Right atrium auricular region (tissue), 2 donors: ENCODE measurements at places on chromosomes 2 and 18. TPM values are rescaled to one million over a fixed set of nuclear protein-coding genes. Genes with fewer than 3 reads are reported as not detected.

Gene ANKRD30BL
- not detected for total RNA-seq

Gene ASB18
- 7.6 TPM for total RNA-seq

Gene RGPD3
- total RNA-seq = 0.43 TPM

Gene TUBA3D
- total RNA-seq = 13.0 TPM

Gene UCN
- 2.6 TPM for total RNA-seq

Gene HOXD13
- not detected for total RNA-seq

- no peak for DNase-seq
These were observed 45.4 kb downstream of the LIMS1 start for GRCh38 chr2:108579623-108580022.

DNA sequence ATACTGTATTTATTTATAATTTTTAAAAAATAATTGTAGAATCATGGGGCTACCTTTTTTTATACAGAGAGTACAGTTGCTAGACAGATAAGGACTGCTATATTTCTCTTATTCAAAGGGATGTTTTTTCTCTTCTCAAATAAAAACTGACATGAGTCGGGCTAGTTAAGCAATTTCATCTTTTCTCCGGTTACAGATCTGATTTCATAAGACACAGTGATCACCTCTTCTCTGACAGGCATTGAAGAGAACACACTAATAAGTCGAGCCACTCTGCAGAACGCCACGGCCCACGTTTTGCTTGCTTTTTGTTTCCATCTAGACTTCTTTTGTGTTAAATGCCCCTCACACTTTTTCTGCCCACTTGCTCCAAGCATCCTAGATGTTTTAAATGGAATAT, 85.4 kb downstream of the HNRNPLL start:
- no peak for DNase-seq

DNA sequence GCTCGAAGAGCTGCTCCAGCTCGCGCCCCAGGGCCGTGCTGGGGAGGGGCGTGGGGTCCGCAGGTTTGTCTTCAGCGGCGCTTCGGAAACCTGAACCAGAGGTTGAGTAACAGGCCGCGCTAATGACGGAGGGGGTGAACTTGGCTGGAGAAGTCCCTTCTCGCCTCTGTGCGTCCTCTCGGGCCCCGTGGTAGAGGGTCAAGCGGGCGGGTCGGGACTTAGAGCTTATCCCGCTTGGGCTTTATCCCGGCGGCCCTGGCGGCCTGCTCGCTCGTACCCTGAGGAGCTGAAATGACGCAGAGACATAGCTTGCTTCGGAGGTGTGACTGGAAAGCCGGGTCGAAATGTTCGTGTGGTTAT, 479 bp downstream of the RNMT start:
- DNase-seq = peak; percentile 72

DNA sequence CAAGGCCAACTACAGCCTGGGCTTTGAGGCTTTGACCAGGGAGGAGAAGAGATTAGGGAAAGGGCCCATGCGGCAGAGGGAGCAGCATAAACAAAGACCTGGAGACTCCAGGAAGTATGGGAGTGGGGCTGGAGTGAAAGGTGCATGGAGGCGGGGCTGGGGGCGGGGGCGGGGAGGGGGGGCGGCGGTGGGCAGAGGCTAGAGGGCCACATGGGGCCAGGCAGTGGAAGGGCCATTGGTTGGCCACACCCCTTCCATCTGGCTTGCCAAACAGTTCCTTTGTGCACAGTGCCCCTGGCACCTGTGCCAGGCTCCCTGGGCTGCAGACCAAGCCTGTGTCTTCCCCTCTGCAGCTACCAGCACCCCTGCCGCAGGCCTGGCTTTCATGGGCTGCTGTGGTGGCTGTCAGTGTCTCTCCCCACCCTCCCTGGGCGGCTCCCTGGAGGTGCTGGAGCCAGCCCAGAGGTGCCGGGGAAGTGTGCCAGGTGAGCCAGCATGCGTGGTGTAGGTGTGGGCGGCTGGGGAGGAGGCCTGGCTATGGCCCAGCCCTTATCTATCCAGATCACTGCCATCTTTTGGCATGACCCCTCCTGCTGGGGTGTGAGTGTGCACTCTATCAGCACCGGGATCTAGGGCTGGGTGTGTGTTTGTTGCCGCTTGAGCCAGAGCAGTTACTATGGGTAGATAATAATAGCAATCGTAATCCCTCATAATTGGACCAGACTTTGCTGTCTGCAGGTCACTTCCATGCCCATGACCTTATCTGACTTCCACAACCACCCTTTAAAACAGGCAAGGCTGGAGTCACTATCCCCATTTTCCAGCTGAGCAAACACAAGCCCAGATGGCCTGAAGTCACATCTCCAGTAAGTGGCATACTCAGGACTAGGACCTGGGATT, 30.5 kb downstream of the DNMT3A start:
- no peak for DNase-seq

DNA sequence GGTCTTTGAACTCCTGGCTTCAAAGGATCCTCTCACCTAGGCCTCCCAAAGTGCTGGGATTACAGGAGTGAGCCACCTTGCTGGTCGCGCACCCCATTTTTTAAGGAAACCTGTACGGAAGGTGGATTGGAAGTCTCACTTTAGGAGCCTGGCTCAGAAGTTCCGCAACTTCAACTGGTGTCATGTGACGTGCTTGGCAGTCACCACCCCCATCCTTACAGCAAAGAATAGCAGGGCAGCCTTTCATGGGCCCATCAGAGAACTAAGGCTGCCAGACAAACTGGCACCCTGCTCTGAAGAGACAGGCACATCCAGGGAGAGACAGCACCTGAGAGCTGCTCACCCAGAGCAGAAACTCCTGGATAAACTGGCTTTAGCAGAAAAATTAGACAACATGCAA, 3.3 kb upstream of the SLC66A2 start:
- no peak for DNase-seq

DNA sequence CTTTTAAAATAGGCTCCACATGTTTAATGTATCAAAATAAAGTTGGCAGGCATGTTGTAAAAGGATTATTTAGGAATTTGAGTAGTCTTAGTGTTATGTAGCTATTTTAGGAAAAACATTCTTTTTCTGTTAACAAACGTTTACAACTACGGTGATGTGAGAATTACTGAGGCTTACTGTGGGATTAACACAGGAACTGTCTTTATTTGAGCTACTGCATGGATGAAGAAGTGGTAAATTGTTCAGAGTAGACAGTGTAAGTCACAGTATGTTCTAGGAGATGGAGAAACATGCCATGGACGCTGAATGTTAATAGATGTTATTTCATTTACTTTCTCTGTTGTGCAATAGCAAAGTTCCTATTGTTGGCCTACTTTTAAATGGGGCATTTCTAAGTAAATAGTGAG, 1.6 kb downstream of the PPM1B start:
- no peak for DNase-seq

DNA sequence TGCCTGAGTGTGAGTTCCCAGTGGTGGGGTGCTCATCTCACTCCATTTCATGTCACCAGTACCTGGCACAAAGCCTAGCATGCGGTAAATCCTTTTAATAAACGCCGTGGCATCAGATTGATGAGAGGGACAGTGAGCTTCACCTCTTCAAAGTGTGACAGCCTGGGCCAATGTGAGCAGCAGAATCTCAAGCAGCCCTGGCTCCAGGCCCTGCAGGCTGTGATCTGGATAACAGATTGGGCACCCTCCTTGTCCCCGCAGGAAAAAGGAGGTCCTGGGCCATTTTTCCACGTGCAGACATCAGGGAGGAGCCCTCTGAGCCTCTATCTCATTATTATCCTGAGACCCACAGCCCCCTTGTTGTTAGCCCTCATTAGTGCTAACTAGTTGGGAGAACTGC, 34.8 kb downstream of the TET3 start:
- DNase-seq = no peak

GRCh38 chr18:25121442-25121841, 230.5 kb downstream of the ZNF521 start:
- no peak for DNase-seq

DNA sequence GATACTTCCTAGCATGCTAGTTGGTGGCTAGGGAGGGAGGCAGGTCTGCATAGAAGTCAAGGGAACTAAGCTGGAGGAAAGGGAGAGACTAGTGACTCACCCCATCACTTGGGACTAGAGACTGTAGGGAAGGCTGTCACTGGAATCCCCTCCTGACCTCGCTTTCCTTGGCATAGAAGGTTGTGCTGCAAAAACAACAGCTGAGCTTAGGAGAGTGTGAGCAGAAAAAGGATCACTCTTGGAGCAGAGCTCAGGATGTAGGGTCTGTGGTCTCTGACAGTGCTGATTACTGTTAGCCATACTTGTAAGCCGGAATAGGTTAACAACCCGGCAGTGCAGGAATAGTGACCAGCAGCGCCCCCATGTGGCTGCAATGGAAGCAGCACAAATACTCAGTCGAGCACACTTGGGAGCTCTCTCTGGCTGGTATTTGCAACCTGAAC, 66.9 kb upstream of the SMAD2 start:
- DNase-seq = no peak

DNA sequence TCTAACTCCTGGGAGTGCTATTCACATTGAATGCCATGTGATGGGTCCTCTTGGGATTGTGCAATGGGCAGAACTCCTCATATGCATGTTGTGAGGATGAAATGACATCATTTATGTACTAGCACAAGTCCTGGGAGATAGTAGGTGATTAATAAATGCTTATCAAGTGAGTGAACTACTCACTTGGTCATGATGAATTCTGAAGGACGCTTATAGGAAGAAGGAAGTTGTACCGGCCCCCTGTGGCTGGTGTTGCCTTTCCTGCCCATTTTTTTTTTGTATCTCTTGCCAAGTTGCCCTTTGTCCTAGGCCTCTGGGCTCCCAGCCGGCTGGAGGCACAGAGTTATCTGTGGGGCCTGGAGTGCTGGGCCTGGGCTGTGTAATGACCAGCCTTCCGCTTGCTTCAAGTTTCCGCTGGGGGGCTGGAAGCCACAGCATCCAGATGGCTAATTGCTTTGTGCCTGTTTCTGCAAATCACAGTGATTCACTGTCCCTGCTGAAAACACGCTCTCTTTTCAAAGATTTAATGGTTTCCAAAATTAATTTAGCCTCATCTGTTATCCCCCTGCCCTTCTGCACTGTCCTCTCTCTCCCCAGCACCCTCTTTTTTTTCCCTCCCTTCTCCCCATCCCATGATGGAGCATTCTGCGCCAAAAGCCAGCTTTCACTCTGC, 33.7 kb upstream of the MRPL33 start:
- DNase-seq = no peak
